Brain pericyte (primary cell): ENCODE measurements at places on chromosomes 7 and 10.
A peak's percentile ranks its signal among the peaks of the same experiment; 100 is the strongest.

DNA sequence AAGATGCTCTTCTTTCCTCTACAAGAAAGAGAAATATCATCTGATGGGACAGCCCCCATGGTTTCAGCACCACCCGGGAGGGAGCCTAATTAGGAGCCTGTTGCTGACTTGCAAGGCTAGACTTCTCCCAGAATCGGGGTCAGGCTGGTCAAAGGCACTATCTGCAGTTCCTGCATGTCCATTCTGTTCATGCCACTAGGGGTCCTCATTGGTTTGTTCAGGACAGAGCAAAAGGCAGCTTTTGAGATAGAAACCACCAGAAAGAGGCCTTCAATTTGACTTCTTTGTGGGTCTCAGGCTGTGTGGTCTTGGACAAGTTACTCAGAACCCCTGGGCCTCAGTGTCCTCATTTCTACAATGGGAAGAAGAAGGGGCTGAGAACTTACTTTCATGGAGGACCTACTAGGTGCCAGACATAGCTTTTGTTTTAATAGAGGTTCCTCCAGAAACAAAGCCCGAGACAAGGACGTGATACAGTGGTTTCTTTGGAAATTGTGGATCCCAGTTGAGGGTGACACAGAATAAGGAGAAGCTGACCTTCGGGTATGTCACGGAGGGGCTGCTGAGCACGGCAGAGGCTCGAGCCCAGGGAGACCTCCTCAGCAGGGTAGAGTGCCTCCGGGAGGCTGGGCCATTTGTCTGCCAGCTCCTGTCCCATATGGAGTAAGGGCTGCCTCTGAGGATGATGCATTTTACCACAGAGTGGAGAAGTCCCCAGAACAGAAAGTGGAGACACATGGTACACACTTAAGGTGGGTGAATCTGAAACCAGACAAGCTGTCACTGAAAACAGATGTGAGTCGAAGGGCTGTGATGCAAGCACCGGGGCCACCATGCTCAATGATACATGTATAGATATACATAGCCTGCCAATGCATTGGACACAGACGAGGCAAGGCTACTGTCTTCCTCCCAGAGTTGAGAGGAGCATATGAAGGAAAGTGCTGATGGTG, 33.1 kb upstream of the NEUROD6 start:
- DNase-seq = no peak

- DNase-seq = no peak
Measured at GRCh38 chr7:140745266-140746058, 49.0 kb downstream of the NDUFB2 start.

DNA sequence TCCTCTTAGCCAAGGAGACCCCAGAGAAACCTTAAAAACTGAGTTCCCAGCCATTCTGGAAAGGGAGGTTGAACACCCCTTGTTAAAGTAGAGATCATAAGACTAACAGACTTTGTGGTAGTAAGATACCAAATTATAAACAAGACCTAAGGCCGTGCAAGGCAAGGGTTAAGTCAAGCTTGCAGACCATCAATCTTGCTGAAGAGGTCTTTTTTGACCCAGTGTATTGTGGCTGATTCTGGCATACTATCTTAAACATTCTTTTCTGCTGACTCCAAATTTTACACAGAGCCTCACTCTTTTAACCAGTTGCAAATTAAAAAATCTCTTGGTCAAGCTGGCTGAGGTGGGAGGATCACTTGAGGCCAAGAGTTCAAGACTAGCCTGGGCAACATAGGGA, 1.2 kb upstream of the TBRG4 start:
- DNase-seq = no peak

DNA sequence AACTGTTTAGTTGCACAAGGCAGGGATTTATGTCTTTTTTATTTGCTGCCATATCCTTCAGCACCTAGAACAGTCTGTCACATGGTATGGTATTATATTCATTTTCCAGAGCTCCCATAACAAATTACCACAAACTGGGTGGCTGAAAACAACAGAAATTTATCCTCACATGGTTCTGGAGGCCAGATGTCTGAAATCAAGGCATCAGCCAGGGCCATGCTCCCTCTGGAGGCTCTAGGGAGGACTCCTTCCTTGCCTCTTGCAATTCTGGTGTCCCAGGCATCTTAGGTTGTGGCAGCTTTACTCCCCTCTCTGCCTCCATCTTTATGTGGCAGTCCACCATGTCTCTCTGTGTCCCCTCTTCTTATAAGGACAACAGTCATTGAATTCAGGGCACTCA, 43.1 kb downstream of the MET start:
- no peak for DNase-seq

DNA sequence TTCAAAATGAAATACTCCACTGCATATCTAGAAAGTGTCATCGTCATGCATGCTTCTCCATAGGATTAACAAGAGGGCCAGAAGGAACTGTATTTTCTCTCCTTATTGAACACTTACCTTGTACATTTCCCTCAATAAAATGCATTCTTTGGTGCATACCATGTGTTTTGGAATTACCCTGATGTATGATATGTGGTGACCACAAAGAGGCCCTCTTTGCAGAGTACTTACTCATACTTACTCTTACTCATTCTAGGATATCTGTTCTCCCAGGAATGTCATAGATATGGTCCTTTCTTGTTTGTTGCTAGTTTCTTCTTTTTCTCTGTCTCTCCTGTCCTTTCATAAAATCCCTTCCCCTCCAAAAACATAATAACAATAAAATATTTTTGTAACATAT, 1087.1 kb upstream of the POT1 start:
- no peak for DNase-seq

GRCh38 chr7:17502213-17503060, 204.0 kb downstream of the AHR start:
- no peak for DNase-seq

- DNase-seq = no peak
Measured at GRCh38 chr7:93558705-93559614, 15.6 kb downstream of the CALCR start.

DNA sequence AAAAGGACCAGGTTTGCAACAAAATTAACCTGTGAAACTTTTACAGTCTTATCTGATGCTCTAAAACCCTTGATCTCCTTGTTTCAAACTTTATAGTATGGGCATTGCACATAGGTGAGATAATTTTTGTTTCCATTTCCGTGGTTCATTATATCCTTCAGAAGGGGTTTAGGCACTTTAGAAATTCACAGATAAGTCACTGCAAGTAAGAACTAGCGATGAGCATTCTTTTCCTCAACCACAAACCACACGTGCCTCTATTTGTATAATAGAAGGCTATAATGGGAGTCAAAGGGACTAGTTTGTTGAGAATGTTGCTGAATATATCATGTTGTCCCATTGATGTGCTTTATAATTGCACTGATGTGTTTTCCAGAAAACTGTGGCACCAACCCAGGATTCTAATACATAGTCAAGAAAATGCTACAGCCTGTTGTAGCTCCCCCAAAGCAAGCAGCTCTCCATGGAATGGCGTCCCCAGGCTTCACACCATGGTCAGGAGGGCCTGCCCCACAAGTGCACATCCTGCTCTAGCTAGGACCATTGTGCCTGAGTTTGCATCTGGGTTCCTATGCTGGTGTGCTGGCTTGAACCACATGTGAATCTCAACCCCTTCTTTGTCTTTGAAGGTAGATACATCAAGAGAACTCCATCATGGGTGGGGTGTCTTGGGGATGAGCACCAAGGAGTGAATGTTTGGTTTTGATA, 14.0 kb upstream of the ATXN7L1 start:
- DNase-seq = no peak

- no peak for DNase-seq
Measured at GRCh38 chr10:100338434-100339036, 8.5 kb upstream of the SCD start.

DNA sequence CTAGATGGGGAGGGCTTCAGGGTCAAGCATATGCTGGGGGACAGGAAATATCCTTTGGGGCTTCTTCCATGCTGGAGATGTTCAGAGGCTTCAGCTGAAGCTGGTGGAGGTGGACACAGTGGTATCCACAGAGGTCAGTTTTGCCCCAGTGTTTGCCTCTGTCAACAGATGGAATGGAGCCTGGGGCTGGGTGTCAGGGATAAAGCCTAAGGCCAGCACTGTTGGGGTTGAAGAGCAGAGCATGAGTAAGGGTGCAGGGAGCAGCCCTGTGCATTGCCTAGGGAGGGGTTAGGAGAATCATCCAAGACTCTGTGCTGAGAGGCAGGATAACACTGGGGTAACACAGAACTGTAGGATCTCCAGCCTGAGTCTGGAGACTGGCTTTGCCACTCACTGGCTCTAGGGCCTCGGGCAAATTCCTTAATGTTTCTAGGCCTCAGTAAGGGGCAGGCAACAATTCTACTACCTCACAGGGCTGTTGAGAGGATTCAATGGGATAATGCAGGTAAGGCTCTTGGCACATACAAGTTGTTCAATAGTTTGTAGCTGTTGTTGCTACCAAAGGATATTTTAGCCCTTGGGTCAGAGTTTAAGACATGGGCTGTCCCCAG, 21.8 kb upstream of the MYL7 start:
- no peak for DNase-seq

- peak; percentile 41 for DNase-seq
Measured at GRCh38 chr7:113764401-113765035, 154.3 kb downstream of the PPP1R3A start.

DNA sequence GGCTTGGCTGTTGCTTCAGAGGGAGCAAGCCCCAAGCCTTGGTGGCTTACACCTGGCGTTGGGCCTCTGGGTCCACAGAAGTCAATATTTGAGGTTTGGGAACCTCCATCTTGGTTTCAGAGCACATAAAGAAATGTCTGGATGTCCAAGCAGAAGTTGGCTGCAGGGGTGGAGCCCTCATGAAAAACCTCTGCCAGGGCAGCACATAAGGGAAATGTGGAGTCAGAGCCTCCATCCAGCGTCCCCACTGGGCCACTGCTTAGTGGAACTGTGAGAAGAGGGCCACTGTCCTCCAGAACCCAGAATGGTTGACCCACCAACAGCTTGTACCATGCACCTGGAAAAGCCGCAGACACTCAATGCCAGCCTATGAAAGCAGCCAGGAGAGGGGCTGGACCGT, 573.5 kb upstream of the ZWINT start:
- no peak for DNase-seq

GRCh38 chr10:132360766-132361447, 28.9 kb downstream of the LRRC27 start:
- DNase-seq = no peak

GRCh38 chr7:118087126-118087525, 96.8 kb upstream of the LSM8 start:
- DNase-seq = no peak

GRCh38 chr7:153385502-153385901, 626.0 kb downstream of the ACTR3B start:
- DNase-seq = no peak

DNA sequence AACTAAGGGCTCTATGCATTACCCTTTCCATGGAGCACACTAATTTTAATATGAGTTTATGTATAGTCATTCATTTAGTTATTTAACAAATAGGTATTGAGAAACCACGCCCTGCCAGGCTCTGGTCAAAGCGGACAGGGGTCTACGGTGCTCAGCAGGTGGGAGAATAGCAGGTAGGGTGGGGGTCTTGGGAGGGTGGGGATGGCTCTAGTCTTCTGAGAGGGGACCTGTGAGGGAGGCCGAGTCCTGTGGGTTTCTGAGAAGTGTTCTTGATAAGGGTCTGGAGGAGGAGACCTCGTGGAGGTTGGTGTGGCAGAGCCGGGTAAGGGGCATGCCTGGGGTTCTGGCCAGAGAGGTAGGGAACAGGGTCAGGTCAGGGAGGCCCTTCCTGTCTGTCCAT, 1.1 kb downstream of the WDFY4 start:
- DNase-seq = no peak

DNA sequence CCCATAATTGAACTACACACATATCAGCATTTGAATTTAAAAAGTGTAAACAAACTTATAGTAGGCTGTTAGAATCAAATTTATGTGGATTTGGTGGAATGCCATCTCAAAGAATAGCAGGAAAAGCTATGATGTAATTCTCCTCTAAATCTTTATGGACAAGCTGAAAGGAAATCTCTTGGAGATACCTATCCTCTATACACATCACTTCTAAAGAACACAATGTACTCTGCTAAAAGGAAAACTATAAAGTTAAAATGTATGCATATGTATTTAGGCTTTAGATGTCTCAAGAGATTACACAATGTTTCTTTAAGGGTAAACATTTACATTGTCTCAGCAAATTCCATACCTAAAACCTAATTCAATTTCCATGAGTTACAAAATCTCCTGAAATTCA, 323.3 kb downstream of the CRPPA start:
- DNase-seq = no peak

GRCh38 chr7:157719705-157720655, 383.2 kb downstream of the DNAJB6 start:
- DNase-seq = no peak

GRCh38 chr7:151694828-151695580, 175.3 kb upstream of the RHEB start:
- DNase-seq = no peak

DNA sequence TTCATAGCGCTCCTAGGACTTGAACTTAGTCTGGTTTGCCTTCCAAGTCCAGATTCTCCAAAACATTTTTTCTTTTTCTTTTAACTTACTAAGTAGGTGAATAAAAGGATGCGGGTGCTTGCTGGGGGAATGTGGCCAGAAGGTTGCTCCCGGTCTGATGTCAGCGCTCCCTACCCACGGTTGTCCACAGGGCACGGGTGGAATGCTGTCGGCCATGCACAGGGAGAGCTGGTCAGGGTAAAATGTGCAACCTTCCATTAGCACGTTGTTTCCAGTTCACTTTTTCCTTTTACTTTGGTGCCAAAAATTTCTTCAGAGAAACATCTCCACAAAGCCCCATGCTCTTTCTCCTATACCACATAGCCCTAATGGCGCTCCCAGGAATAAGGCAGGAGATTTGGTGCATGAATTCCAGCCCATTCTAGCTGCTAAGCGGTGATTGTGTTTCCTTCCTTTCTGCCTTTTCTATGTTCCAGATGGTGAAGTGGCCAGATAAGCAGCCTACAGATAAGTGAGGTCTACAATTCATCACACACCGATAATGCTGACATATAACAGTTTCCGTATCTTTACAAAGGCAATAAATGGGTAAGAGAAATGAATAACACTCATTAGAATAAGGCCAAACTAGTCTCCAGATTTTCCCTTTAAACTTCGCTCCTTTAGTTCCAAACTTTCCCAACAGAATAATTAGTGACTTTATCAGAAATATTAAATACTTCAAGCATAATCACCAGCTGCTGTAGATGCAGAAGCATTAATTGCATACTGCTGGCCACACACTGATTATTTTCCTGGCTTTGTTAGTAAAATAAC, 138.3 kb upstream of the FGFR2 start:
- DNase-seq = no peak

DNA sequence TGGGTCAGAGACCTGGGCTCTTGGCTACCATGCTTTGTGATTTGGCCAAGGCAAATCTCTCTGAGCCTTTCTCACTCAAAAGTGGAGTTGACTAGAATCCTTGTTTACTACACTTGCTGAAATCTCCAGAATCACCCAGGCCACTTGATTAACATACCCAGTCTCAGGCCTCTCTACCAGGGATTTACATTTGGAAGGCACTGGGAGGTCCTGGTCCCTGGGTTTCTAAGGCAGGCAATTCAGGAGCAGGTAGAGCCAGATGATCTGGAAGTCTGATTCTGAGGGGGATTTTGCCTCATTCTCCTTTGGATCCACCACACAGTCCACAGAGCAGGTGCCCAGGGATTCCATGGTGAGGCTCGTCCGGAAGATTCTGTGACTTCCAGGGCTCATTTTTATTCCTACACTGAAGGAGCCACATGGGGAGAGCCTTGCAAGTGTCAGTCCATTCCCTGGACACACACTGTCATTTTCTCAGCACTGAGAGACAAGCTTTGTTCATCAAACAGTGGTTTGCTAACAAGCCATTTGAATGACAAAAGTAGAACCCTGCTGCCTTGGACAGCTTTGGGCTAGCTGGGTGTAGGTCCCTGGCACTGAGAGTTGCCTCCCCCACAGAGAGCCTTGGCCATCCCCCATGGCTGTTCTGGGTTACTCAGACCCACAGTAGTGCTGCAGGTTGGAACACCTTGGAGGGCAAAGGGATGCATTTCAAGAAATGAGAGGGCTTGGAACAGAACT, 74.2 kb downstream of the NOC3L start:
- no peak for DNase-seq
